ENCODE measurements at places on chromosomes 11 and 22.

- no peak for DNase-seq
These were observed 630 bp downstream of the CD5 start for GRCh38 chr11:61102667-61103571.

GRCh38 chr11:12942157-12942556 is 67.0 kb upstream of the RASSF10 start:
- DNase-seq: no peak

GRCh38 chr11:61683961-61684869 is 4.0 kb downstream of the DAGLA start:
- DNase-seq: no peak

GRCh38 chr11:84714316-84714780 is 912.8 kb downstream of the DLG2 start:
- peak; percentile 11 for DNase-seq

DNA sequence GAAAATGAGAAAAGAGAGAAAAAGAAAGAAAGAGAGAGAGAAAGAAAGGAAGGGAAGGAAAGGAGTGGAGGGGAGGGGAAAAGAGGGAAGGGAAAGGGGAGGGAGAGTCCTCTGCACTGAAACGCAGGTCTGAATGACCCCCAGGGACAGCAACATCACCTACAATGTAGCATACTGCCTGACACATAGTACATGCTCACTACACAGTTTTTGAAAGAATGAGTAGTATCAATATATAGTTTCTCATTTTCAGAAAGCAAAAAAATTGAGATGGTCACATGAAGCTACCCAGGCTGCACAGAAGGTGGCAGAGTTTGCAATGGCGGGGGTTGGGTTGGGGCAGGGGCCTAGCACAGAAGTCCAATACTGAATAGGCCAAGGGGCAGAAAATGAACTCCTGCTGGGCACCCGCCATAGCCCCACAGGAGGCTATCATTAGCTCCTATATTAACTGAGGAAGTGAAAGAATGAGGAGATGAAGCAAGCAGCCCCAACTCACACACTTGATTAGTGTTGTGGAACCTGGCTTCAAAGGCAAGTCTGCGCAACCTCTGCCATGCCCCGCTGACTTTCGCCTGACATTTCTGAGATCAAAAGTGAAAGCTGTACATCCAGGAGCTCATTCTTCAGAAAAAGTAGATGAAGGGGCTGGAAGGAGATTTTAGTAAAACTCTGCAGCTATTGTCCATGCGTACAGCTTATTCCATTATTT is 241.2 kb upstream of the SYN3 start:
- DNase-seq: no peak

GRCh38 chr22:46823248-46823647 is 60.8 kb downstream of the TBC1D22A start:
- no peak for DNase-seq

DNA sequence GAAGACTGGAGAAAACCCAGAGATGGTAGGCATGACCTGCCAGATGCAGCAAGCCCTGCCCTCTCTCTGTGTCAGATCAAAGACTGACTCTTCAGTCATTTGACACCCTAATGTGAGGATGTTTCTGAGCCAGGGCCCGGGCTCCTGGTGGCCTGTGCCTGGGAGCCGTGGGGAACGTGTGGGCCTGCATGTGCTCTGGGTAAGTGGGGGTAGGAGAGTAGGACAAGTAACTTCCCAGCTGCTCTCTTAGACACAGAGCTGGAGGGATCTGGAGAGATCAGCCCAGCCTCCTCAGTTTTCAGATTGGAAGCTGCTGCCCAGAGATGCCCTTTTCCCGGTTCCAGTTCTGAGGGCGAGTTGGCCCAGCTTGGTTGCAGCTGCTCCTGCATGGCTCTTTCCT is 110.8 kb downstream of the TEAD1 start:
- peak; percentile 53 for DNase-seq

GRCh38 chr22:27990879-27991278 is 71.8 kb upstream of the PITPNB start:
- DNase-seq: no peak

- DNase-seq: no peak
These were observed 10.4 kb upstream of the MRPL17 start for GRCh38 chr11:6693342-6694228.

DNA sequence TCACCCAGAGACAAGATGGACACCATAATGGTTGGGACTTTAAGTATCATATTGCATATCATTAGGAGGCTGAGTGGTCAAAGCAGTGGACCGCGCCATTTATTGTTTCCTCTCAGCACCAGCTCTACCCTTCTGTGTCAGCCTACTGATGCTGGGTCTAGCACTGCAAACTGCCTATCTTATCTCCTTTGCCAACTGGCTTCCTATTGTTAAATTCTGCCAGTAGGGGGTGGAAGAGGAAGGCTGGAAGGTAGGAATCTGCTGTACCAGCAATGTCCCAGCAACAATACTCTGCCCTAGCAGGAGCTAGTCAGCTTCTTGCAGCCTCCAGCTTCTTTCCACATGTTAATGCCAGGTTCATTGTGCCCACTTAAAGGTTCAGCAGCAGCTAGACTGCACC is 367.1 kb upstream of the PDGFD start:
- no peak for DNase-seq

- no peak for DNase-seq
These were observed 25.8 kb upstream of the ST3GAL4 start for GRCh38 chr11:126329644-126330211.

GRCh38 chr11:2251138-2251537 is 19.2 kb downstream of the ASCL2 start:
- DNase-seq: no peak

DNA sequence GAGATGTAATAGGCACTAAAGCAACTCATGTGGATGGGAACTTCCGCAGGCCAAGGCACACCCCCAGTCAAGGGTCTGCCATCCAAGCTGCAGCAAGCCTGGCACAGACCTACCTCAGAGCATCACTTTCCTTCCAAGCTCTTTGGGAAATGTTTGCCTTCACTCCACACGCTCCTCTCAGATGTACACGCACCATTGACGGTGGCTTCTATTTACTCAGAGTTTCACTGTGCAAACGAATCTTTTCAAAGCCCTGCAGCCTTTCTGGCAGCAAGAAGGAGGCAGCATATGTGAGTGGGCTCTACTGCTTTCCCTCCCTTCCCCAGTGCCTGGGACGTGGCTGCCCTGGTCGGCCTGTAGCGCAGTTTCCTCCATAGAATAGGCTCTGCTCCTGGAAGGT is 60.9 kb upstream of the USP47 start:
- DNase-seq: peak; percentile 93

DNA sequence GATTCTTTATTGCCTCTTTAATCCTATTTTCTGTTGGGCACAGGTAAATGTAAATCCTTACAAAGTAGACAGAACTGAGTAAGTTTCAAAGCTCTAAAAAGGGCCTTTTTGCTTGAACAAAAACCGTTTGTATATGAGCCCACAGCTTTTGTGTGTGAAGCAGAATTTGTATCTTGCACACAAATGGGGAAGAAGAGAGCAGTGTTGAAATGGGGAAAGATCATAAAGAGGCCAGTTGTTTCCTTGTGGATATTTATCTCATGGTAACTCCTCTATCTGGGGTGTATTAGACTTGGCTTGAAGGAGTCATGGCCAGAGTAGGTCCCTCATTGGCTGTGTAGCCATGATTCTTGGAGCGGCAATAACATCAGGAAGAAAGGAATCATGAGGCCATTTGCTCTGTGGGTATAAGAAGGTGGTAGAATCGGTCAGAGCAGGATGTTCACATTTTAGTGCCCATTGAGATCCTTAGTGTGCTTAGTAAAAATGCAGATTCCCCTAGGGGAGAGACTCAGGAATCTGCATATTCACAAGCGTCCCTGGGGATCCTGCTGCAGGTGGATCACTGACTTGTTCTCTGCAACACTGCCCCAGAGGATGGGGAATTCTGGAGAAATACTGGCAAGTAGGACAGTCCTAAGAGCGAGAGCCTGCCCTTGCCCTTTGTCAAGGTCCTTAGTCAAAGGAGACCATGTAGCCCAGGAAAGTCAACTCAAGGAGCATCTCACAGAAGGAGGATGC is 126.5 kb downstream of the LDLRAD3 start:
- DNase-seq: no peak

DNA sequence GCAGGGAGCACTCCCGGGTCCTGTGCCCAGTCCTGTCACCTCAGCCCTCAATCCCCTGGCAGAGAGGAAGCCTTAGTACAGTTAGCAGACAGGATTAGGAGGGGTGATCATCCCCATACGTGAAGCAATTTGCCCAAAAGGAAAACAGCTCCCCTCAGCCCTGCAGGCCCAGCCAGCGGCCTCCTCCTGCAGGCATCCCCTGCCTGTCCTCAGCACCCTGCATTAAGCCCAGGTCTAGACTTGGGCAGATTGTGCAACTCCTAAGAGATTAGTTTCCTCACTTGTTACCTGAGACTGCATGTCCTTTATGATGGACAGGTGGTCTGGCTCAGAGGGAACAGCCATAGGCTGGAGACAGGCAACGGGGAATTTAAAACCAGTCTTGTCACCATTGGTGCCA is 95.5 kb upstream of the TMEM45B start:
- no peak for DNase-seq

GRCh38 chr11:65918211-65919140 is at the start of gene C11orf68:
Gene C11orf68 (minus strand): TSS chr11:65919062. CDS start chr11:65919031, 31 bp downstream.
- DNase-seq: no peak

DNA sequence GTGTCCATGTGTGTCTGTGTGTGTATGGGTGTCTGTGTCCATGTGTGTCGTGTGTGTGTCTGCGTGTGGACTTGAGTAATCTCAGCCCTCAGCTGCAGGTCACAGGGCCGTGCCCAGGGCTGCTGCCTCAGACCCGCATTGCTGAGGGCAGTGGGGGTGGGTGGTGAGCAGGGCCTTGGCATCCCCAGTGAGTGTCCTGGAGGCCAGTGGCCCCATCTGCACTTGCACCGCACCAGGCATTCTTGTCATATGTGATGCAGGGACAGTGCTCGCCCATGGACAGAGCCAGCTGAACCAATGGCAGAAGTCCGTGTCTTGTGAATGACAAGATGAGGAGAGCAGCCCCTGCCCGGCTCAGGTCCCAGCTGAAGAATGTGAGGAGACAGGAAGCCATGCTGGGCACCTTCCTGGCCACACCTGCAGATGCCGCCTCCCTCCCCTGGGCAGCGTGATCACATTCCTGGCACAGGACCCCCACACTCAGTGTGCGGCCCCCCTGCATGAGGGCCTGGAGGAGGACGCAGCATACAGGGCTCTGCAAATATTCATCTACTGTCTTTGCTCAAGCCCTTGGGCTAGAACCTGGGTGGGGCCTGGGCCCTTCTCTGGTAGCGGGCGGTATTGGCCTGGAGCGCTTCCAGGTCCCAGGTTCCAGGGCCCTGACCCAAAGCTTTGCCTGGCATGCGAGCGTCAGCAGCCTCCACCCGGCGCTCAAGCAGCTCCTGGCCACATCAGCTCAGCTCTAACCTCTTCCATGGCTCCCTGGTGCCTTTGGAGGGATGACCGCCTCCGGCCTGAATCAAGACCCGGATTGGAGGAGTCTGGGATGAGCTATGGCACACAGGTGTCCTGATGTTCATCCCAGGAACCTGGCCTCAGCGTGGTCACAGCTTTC is 3.9 kb downstream of the ALDH3B2 start:
- DNase-seq: no peak

DNA sequence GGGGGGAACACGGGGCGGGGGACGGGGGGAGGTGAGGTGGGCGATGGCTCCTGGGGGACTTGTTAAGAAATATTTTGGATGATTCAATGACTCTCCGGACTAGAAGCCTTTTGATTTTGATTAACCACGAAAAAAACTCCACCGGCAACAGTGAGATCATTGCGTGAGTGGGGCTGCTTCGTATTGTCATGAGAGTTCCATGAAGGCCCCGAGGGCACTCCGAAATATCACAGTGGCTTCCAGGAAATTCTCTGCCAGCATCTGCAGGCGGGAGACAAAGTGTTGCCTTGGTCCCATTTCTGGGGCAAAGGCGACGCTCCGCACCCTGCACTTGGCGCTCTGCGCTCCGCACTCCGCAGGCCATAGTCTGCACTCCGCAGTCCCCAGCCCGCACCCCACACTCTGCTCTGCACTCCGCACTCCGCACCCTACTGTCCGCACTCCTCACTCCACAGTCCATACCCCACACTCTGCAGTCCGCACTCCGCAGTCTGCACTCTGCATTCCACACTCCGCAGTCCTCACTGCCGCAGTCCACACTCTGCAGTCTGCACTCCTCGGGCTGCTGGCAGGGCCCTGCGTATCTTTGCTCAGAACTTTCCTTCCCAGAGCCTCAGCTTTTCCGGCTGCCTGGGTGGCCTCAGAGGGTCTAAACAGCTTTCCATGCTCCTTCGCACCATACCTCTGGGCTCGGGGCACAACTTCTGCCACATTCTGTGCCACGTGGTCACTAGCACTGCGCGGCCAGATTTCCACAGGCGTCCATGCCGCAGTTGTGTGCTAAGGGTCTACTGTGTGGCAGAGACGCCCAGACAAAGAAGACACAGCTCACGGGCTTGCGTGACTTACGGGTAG is 61.1 kb downstream of the LINC01488 start:
- DNase-seq: no peak

- DNase-seq: no peak
These were observed 17.5 kb upstream of the TSPAN18 start for GRCh38 chr11:44709281-44709562.

- no peak for DNase-seq
These were observed 531.6 kb downstream of the MN1 start for GRCh38 chr22:27269751-27270543.

GRCh38 chr22:39212721-39213376 is 31.9 kb downstream of the PDGFB start:
- no peak for DNase-seq

- DNase-seq: no peak
These were observed 12.0 kb upstream of the MUC6 start for GRCh38 chr11:1048375-1049070.

GRCh38 chr11:125967515-125967914 is 21.7 kb downstream of the VSIG10L2 start:
- DNase-seq: no peak

DNA sequence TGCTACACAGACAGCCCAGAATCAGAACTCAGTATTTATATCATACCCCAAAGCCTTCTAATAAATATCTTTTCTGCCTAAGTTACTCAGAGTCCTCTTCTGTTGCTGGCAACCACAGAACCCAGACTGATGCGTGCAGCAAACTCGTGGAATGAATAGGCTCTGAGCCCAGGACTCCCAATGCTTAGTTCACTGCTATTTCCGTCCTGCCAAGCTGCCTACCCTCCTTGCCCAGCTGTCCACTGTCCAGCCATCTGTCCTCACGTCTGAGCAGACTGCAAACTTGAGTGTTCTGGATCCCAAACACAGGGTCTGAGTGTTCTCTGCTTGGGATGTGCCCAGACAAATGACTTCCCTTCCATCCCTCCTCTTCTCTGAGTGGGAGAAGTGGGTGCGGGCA is 19.4 kb downstream of the PTPN5 start:
- no peak for DNase-seq

DNA sequence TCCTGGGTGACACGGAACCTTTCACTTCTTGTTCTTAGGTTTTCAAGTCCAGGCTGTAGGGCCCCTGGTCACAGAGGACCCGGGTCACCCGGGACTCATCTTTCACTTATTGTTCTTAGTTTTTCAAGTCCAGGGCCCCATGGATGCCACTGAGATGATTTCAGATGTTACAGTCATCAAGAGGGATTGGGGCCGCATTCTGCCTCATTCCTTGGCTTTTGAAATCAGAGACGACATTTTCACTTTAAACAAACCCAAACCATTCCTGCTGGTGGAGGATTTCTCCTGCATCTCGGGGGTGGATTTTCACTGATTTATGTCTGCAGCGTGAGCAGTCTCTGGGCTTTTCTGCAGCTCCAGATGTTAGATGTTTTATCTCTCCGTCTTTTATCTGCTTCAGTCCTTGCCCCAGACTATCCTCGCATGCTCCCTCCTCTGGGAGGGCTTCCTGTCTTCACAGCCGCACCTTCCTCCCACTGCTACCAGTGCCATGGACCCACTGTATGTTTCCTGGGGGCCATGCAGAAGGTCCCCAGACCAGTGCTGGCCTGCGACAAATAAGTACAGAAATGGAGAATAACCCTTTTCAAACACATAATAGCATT is 27.4 kb downstream of the FBLN1 start:
- DNase-seq: no peak

Data from NCI-H2029 treated with DMSO at 0.1 percent for 48 hours (cell line).